ENCODE measurements at places on chromosomes 5 and 9. TPM values are rescaled to one million over a fixed set of nuclear protein-coding genes. Genes with fewer than 3 reads are reported as not detected.

Gene BAAT
- total RNA-seq: not detected

Gene SMIM33
- total RNA-seq: not detected

Gene PCDHB15
- 0.56 TPM for total RNA-seq

Gene IFNA5
- total RNA-seq: not detected

Gene ANKRD20A1
- 0.12 TPM for total RNA-seq
